Ascending aorta (tissue), 2 donors: ENCODE measurements at places on chromosomes 2 and 18.

DNA sequence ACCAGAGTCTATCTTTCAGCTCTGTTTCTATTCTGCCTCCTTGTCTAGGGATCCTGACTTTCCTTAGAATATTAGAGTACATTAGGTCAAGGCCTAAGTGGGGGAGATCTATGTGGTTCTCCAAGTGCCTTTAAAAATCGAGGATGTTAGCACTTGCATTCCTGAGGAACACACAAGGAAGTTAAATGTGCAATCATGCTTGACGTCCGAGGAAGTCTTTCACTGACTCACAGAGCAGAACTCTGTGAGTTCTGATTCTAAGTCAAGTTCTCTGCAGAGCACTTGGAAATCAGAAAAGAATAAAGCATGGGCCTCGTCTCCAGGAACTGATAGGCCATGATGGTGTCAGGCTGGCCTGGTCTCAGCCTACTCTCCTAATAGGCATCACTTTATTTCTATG, 17.2 kb downstream of the FHOD3 start:
- DNase-seq, result no peak

- DNase-seq, result no peak
These were observed 339.5 kb upstream of the GCFC2 start for GRCh38 chr2:76050196-76050595.

DNA sequence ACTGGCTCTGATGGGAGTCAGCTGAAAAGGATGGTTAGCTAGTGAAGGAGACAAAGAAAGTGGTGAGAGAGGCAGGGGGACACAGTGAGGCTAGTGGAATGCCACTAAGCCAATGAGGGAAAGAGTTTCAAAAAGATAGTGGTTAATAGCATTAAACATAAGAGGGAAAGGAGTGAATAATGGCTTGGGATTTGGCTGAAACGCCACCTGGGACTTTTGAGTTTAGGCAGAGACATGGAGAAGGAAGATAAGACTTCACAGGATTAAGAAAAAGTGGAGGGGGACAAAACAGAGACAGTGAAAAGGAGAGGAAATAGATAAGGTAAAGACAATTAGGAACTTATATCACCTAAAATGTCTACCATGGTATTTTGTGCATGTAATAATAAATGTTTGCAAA, 6.9 kb downstream of the CD28 start:
- DNase-seq, result no peak

DNA sequence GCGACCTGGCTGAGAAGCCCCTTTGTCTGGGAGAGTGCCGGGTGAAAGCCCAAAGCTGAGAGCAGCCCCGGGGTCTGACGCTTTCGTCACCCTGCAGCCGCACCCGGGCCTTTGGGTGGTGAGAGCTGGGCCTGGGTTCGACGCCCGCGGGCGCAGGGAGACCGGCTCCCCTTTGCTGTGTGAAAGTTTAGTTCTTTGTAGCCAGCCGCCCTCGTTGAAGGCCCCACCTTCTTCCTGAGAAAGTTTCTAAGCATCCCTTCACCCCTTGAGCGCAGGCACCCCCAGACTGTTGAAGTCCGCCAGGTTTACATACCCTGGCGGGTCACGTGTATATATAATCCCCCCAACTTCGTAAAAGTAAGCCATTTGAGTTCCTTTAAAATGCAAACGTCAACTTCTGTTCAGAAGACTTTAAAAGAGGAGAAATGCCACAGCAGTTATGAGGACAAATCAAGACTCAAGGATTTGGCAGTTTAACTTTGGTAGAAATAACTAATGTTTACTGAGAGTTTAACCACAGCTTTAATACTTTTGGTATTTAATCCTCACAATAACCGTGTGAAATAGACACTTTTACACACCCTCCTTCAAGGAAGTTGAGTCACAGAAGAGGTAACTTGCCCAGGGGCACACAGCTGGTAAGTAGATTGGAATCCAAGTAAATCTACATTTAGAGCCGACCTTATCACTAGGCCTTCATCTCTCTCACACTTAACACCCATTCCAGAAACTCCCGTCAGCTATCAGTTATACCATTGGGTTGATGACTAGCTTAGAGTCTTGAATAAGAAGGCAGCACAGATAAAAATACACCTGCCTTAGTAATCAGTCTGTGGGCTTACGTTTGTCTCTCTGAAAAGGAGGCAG, 1.1 kb upstream of the MBOAT2 start:
- no peak for DNase-seq
